Activated T-cell treated with anti-CD3 and anti-CD28 coated beads, Interleukin-2, amount 50 U/mL, for 72 hours (primary cell): ENCODE measurements at places on chromosomes 7 and 10. TPM values are rescaled to one million over a fixed set of nuclear protein-coding genes. Genes with fewer than 3 reads are reported as not detected.

SLC18A3 gene
- not detected for total RNA-seq

DNA sequence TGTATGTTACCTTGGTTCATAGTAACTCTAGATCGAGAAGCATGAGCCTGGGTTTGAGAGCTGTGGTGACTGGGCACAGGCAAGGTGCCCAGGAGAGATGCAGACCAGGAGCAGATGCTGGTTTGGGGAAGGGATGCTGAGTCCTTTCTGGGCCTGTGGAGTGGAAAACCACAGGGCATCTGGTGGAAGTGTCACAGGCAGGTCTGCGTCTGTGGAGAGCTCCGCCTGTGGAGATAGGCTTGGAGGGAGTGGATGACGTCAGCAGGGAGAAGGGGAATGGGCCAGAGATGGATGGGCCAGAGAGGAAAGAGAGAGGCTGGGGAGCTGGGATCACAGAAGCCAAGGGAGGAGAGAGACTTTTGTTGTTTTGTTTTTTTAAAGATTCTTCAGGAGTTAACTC, 14.8 kb downstream of the CYP26A1 start:
- no peak overlapping the region for H3K27ac ChIP-seq
- H3K27me3 ChIP-seq = peaks cover 14% of the 10 kb centered on the region
- H3K4me3 ChIP-seq = no peak overlapping the region

DPP6 gene
- total RNA-seq = not detected

DNA sequence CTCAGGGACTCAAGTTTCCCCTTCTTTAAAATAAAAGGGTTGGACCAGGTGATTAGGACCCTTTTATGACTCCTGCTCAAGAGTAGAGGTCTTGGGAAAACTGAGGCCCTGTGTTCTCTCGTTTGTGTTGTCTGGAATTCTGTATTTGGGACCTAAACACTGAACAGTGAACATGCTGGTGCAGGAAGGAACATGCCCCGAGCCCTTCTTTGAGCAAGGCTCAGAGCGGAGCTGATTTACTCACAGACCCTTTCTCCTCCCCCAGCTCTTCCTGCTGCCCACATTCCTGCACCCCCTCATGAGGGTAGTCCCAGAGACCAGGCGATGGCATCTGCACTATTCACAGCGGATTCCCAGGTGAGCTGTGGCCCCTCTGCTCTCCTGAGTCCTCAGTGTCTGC, 14.2 kb downstream of the ZKSCAN1 start:
- H3K27ac ChIP-seq = no peak overlapping the region
- no peak overlapping the region for H3K4me3 ChIP-seq
- no peaks in the 10 kb centered on the region for H3K27me3 ChIP-seq
- peaks cover 21% of the 10 kb centered on the region for H3K4me1 ChIP-seq

ATRNL1 gene
- total RNA-seq = 0.23 TPM

GRCh38 chr7:30019960-30020359, 6.5 kb downstream of the FKBP14 start:
- H3K4me3 ChIP-seq = no peak overlapping the region
- H3K27ac ChIP-seq = no peak overlapping the region
- H3K36me3 ChIP-seq = peaks cover 6% of the 10 kb centered on the region
- H3K4me1 ChIP-seq = peaks cover 27% of the 10 kb centered on the region

FAM25C gene
- total RNA-seq = not detected

GRCh38 chr10:10871352-10871751, 146.3 kb upstream of the CELF2 start:
- peaks cover 35% of the 10 kb centered on the region for H3K27me3 ChIP-seq
- no peak overlapping the region for H3K27ac ChIP-seq
- no peak for DNase-seq
- no peaks in the 10 kb centered on the region for H3K36me3 ChIP-seq
- H3K4me3 ChIP-seq = no peak overlapping the region

GRCh38 chr7:134031835-134032617, 95.1 kb upstream of the LRGUK start:
- H3K4me1 ChIP-seq = no peaks in the 10 kb centered on the region
- no peaks in the 10 kb centered on the region for H3K36me3 ChIP-seq
- no peak for DNase-seq
- no peaks in the 10 kb centered on the region for H3K27me3 ChIP-seq
- H3K4me3 ChIP-seq = no peak overlapping the region
- no peak overlapping the region for H3K27ac ChIP-seq

GRCh38 chr10:118745056-118745455, 9.7 kb downstream of the CACUL1 start:
- H3K4me3 ChIP-seq = no peak overlapping the region
- DNase-seq = no peak
- H3K27ac ChIP-seq = no peak overlapping the region
- H3K27me3 ChIP-seq = no peaks in the 10 kb centered on the region
- peaks cover 40% of the 10 kb centered on the region for H3K4me1 ChIP-seq

OR2A1 gene
- total RNA-seq = not detected

FAM3C gene
- total RNA-seq = 22.2 TPM

- peak overlapping the region; percentile 20 for H3K27ac ChIP-seq
- DNase-seq = no peak
- no peaks in the 10 kb centered on the region for H3K4me1 ChIP-seq
- H3K4me3 ChIP-seq = peak overlapping the region; percentile 62
These were observed 20.3 kb downstream of the ELAPOR2 start for GRCh38 chr7:87038993-87039690.

DNA sequence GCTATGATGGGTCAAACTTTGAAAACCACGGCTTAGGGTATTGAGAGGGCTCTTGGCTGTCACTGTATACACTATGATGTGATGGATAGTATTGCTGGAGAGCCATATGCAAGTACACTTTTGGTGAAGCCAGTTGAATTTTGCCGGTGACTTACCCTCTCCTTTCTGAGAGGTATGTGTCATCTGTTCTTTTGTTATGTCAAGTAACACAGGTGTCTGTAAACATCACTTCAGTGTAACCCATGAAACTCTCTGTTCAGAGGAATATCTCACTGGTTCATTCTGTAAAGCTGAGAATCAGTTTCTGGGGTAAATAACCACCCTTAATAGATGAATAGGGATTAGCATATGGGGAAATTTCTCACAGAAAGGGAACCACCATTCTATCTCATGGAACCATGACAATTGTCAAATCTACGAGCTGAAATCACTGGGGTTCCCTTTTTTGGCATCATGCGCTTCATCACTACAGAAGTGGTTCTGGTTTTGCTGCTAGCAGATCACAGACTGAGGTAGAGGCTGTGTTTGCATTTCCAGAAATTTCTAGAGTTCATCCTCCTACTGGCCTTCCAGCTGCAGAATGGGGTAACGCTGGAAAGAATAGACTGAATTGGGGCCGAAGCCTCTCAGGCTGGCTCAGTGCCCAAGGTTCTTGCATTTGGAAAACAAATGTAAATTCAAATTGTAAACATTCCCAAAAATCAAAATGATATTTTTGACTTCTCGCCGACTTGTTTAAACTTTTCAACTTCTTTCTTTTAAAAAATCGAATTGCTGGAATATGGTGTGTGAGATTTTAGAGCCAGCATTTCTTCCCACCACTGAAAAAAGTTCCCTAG, 83.3 kb upstream of the CREB5 start:
- H3K36me3 ChIP-seq = no peaks in the 10 kb centered on the region
- H3K4me1 ChIP-seq = peaks cover 42% of the 10 kb centered on the region
- H3K4me3 ChIP-seq = peak overlapping the region; percentile 60
- H3K27me3 ChIP-seq = peaks cover 6% of the 10 kb centered on the region

DNA sequence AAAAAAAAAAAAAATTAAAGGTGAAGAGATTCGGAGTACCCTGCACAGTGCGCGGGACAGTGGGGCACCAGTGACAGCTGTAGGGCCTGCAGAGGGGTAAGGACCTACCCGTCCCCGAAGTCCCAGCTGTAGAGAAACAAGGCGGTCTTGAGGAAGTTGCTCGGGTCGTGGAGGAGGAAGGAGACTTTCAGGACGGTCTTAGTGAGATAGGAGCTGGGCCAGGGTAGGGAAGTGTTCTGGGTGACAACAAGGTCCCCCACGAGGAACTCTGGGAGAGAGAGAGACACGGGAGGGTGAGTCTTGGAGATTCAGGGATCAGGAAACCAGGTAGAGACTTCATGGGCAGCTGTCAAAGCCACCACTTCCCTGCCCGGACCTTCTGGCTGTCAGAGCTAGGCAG, 9.7 kb downstream of the TMEM130 start:
- H3K27ac ChIP-seq = no peak overlapping the region
- peaks cover 12% of the 10 kb centered on the region for H3K27me3 ChIP-seq
- DNase-seq = no peak
- no peaks in the 10 kb centered on the region for H3K36me3 ChIP-seq
- no peaks in the 10 kb centered on the region for H3K4me1 ChIP-seq

CAMK1D gene
- total RNA-seq = 19.9 TPM

DNA sequence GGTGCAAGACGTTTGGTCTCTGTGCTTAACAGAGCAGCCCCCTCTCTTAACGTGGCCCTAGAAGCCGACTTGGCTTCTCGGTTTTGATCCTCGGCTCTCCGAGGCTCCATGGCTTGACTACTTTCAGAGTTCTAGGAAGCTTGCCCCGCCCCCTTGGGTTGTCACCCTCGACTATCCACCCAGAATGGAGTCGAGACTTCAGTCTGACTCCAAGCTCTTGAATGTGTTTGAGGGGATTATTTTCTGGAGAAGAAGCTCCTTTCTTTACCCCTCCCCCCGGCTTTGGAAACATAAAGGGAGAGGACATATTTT, 448 bp downstream of the SEC24C start:
- H3K4me1 ChIP-seq = peaks cover 58% of the 10 kb centered on the region
- no peaks in the 10 kb centered on the region for H3K27me3 ChIP-seq
- H3K4me3 ChIP-seq = peak overlapping the region; percentile 99
- DNase-seq = peak; percentile 75

DNA sequence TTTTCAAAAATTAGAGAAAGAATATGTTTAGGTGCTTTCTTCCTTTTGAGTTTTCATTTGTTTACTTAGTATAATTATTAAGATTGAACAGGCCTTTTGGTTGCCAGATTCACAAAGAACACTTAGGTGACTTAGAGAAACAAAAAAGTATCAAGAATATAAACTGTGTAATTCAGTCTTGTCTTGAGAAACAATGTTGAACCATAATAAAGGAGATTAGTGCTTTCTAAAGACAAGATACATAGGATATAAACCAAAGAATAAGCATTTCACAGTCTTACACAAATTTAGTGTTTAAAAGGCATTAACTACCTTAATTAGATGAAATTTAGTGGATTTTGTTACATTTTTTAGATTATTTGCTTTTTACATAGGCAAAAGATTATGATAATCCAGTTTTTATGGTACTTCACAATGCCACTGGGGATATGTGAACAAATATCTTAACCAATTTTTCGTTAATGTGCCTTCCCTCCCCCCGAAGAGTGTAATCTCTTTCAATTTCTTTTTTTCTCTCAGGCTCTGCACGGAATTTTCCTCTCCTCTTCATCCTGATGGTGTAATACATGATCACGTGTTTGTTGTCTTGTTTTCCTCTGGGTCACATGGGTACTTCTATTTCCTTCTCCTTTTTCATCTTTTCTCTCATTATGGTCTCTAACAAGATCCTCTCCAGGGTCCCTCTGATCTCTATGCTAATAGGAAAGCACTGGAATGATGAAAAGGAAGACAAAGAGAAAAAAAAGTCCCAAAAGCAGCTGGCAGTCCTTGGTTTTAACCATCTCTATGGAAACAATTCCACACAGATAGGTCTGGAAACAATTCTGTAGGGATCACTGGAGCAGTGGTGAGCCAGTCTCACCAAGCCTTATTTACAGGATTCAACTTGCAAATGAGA, 3.7 kb upstream of the HNRNPH3 start:
- peaks cover 13% of the 10 kb centered on the region for H3K36me3 ChIP-seq
- peak overlapping the region; percentile 13 for H3K27ac ChIP-seq
- no peaks in the 10 kb centered on the region for H3K27me3 ChIP-seq
- peaks cover 29% of the 10 kb centered on the region for H3K4me1 ChIP-seq
- DNase-seq = no peak

HEPACAM2 gene
- total RNA-seq = not detected

TUBAL3 gene
- not detected for total RNA-seq

GRCh38 chr7:17444673-17445072, 146.2 kb downstream of the AHR start:
- no peaks in the 10 kb centered on the region for H3K27me3 ChIP-seq
- peaks cover 9% of the 10 kb centered on the region for H3K4me1 ChIP-seq
- H3K27ac ChIP-seq = no peak overlapping the region

DNA sequence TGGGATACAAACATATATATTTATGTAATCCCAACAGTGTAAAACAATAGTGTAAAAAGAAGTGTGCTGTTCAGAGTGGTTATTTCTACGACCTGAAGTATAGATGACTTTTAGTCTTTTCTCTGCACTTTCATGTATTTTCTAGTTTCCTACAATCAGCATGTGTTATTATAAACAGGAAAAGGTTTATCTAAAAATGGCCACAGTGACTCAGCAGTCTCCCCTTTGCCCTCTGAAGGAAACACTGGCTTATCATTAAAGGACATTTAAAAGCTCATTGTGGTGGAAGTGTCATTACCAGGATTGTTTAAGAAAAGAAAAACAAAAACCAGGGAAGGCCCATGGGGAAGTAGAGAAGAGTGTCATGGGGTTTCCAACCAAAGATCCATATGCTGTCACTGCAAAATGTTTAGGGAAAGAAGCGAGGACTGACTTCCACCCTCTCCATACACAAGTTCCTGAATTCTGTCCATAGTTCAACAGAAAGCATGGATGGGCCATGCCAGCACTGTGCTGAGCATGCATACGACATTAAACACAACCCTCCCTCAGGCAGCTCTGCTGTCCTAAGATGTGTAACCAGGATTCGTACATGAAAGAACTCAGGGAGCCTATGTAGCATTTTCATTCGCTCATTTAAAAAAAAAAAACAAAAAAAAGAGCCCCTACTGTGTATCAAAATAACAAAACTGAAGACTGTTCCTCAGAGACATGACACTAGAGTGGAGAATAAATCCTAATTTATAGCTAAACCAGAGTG, 10.2 kb downstream of the CYREN start:
- peak overlapping the region; percentile 57 for H3K4me3 ChIP-seq
- DNase-seq = no peak
- no peaks in the 10 kb centered on the region for H3K27me3 ChIP-seq
- H3K36me3 ChIP-seq = peaks cover 28% of the 10 kb centered on the region

ZNF479 gene
- not detected for total RNA-seq

GRCh38 chr10:23918090-23918723, 290.7 kb upstream of the KIAA1217 start:
- H3K27me3 ChIP-seq = peaks cover 5% of the 10 kb centered on the region
- no peak overlapping the region for H3K4me3 ChIP-seq
- no peak for DNase-seq
- H3K4me1 ChIP-seq = no peaks in the 10 kb centered on the region
- H3K27ac ChIP-seq = no peak overlapping the region

DNA sequence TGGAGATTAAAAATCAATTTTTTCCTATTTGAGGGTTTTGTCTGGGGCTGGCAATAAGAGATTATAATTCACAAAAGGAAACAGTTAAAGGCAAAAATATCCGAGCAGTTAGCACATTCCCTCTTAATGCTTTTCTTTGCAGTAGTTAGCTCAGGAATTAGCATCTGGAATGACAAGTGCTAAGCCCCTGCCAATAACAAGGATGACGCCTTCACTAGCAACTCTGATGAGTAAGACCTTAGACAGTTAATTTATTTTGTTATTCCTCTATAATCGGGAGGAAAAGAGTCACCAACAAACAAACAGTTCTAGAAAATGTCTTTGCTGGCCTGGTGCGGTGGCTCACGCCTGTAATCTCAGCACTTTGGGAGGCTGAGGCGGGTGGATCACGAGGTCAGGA, 151.3 kb downstream of the TRIL start:
- no peak for DNase-seq
- peaks cover 5% of the 10 kb centered on the region for H3K4me1 ChIP-seq
- peaks cover 22% of the 10 kb centered on the region for H3K27me3 ChIP-seq
- no peak overlapping the region for H3K4me3 ChIP-seq
- H3K36me3 ChIP-seq = no peaks in the 10 kb centered on the region

PRR15 gene
- total RNA-seq = not detected
